ENCODE measurements at places on chromosomes 1 and 21. TPM values are rescaled to one million over a fixed set of nuclear protein-coding genes. Genes with fewer than 3 reads are reported as not detected.

DNA sequence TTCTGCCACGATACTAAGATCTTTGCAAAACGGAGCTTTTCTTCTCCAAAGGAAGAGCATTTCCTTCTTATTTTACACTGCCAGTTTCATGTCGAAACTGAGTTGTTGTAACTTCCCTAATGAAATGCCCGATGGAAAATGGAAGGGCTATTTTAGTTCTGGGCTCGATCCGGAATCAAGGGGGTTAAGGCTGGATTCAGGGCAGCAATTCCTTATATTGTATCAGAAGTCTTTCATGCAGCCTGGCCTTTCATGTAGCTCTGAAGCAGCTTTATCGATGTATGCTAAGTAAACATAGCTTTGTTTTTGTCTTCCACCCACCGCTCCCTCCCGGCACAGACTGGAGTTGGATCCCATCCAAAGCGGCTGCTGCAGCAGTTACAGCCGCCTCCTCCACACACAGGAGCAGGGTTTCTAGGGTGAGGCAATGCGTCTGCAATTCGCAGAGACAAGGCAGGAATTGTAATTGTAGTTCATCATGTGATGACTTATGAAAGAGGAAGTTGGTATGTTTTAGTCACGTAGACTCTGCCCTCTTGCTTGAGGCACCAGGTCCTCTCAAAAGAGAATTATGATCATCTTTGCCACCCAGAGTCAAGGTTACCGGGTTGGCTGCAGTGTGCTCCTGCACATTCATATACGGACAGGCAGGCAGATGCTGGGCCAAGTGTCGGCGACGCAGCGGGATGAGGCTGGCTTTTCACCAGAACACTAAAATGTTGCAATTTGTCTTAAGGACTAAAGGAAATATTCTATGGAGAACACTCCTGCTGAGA lies 2.6 kb upstream of the IRF2BP2 start:
- DNase-seq = peak; percentile 94

GRCh38 chr1:63812071-63812700 lies 38.4 kb downstream of the ROR1 start:
- DNase-seq = no peak

DNA sequence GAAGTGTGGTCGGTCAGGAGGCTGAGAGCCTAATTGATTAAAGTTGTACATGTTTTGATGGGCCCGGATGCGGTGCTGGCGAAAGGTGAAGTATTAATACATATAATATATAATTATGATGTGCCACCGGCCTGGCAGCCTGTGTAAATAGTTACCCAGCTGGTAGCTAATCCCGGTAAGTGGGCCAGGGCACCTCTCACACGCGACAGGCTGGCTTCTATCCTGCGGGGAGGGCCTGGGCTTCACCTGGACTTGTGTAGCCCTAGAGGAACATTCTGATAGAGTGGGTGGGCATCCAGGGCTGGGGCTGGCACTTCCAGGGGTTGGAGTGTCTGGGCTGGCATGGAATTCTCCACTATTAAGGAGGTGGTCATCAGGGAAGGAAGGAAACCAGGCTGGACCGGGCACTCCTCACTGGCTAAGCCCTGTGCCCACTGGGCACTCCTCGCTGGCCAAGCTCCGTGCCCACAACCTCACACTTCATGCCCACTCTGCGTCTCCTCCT lies 48.3 kb downstream of the IGSF21 start:
- DNase-seq = no peak

DNA sequence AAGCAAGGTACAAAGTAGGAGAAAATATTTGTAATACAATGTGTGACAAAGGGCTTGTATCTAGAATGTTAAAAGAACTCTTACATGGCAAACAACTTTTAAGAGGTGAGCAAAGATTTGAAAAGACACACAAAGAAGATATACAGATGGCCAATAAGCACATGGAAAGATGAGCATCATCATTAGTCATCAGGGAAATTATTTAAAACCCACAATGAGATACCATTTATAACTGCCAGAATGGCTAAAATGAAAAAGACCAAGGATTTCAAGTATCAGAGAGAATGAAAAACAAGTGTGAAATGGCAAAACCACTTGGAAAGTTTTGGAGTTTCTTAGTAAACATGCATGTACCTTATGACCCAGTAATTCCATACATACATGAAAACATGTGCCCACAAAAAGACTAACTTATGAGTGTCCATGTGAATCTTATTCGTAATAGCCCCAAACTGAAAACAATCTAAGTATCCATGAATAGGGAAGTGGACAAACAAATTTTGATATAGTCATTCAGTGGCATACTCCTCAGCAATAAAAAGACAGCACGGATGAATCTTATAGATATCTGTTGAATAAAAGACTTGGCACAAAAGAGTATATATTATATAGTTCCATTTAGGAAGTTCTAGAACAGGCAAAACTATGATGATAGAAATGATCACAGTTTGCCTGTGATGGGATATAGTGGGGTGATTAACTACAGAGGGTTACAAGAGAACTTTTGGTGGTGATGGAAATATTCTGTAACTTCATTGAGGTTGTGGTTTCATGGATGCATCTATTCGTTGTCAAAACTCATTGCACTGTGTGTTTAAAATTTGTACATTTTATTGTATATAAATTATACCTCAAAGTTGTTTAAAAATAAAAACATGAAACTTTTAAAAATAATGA lies 82.0 kb downstream of the DISP1 start:
- no peak for DNase-seq

DNA sequence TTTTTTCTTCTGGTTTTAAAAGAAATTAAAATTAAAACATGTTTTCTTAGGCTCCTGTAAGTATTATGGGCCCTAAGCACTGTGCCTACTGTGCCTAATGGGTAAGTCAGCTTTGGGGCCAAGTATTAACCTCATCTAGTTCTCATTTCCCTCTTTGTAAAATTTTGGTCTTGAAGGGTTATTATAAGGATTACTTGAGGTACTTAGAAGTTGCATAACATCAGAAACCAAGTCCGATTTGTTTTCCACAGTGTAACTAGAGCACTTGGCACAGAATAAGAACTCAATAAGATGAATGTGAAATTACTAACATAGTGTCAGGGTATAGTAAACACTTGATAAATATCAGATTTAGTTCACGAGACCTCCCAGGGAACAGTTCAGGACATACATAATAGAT lies 16.4 kb upstream of the OSBPL9 start:
- DNase-seq = no peak

DNA sequence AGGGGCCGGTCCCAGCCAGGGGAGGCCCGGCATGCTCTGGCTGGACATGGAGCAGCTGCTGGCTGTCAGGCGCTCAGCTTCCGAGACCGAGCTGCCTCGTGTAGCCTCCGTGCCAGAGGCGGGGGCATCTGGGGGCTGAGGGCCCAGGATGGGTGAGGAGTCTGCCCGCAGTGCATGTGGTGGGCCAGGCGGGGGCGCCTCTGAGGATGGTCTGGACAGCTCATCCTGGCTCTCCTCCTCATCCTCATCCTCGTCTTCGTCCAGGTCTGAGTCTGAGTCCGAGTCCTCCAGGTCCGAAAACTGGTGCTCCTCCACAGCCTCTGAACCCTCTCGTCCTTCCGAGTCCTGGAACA lies 28.9 kb upstream of the EDN2 start:
- DNase-seq = no peak

GRCh38 chr1:219432191-219432606 lies 180.7 kb downstream of the ZC3H11B start:
- no peak for DNase-seq

DNA sequence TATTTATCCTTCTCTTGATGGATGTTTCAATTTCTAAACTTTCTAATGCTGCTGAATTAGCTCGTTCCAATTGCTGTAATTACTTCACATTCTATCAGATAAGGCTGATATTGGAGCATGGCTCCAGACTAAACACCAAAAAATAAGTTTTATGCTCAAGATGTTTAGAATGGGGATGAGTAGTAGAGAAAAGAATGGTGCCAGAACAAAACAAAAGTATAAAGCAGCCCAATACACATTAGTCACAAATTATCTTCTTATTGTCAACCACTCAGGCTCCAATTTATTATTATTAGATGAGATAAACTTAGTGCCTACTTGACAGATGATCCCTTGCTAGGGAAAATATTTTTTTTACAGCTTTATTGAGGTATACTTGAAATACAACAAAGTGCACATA lies 21.8 kb downstream of the ATPAF1 start:
- no peak for DNase-seq

GRCh38 chr1:86687595-86687994 lies 16.8 kb upstream of the SH3GLB1 start:
- no peak for DNase-seq

DNA sequence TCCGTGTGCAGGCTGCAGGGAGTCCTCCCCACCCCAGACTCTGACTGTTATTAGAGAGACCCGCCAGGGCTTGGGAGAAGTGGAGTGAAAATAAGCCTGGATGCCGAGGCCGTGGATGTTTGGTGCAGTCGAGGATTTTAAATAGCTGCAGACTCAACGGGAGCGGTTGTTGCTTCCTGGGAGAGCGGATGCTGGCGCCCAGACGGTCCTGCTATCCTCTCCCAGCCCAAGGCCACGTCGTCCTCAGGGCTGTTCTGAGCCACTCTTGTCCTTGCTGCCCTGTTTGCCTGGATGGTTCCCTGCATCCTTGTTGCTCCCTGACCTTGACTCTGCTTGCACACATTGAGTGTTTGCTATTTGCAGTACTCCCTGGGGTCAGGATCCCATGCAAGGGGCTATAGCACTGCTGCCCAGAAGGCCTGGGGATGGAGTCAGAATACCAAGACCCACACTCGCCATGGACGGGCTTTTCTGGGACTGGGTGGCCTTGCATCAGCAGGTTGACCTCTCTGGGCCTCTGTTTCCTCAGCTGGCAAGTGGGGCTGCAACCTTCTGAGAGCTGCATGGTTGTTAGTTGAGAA lies 205.3 kb upstream of the C1orf174 start:
- DNase-seq = no peak

DNA sequence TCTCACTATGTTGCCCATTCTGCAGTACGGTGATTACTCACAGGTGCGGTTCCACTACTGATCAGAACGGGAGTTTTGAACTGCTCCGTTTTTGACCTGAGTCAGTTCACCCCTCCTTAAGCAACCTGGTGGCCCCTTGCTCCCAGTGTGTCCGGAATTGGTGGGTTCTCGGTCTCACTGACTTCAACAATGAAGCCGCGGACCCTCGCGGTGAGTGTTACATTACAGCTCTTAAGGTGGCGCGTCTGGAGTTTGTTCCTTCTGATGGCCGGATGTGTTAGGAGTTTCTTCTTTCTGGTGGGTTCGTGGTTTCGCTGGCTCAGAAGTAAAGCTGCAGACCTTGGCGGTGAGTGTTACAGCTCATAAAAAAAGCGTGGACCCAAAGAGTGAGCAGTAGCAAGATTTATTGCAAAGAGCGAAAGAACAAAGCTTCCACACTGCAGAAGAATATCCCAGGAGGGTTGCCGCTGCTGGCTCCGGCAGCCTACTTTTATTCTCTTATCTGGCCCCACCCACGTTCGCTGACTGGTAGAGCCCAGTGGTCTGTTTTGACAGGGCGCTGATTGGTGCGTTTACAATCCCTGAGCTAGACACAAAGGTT lies 17.6 kb upstream of the PARP1 start:
- no peak for DNase-seq

DNA sequence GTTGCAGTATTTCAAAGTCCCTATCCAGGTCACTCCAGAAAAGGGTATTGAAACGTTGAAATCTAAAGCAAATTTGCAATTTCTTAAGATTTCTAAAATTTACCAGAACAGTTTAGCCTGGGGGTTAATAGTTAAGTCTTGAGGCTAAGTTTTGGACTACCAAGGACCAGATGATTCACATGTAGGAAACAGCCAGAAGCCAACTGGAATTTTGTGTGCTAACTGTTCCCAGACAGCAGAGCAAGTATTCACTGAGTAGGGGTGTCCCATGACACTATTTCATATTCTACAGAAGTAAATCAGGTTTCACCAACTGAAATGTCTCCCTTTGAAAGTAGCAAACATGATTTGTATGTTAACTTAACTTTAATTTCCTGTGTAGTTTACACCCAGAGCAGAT lies 11.5 kb upstream of the C1orf105 start:
- no peak for DNase-seq

DNA sequence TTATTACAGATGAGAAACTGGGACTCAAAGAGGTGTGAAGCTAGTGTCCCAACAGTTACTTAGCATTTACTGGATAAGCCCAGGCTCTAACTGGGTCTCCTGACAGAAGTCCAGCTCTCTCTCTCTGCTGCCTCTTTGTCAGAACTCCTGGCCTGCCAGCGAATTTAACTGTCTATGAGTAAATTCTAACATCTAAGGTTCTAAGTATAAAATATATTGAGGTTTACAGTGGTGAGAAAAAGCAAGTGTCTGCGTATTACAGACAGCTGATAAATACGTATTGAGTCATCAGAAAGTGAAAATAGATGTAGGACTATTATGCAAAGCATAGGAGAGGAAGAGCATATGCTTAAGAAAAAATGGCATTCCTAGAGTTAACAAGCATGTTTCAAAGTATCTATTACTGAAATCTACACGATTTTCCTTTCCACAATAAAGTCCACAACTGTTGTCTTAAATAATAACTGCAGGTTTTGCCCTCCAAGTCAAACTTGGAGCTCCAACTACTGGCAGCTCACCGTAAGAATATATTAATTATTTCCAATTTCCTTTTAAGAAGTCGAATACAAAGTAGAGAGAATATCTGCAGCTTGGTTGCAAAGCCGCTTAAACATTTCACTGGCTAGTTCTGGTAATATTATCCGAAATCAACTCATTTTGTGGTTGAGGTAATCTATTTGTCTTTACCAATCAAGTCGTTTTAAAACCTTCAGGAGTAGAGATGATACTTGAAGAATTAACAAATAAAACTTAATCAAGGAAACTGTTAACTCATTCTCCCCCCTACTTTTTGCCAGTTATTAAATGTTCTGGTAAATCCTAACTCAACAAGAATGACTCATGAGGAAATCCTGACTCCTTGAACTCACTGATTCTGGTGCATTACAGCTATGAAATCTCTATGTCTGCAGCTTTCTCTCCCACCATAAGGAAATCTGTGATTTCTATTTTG lies 1.4 kb upstream of the RGS2 start:
- no peak for DNase-seq

- no peak for DNase-seq
Measured at GRCh38 chr1:23387494-23387893, 17.9 kb upstream of the ZNF436 start.

GRCh38 chr1:94955767-94956632 lies 29.1 kb upstream of the CNN3 start:
- DNase-seq = peak; percentile 71

CLCA1 gene
- not detected for total RNA-seq

TMPRSS15 gene
- total RNA-seq = not detected

ALX3 gene
- total RNA-seq = not detected

CDA gene
- total RNA-seq = 1.3 TPM

SH2D2A gene
- total RNA-seq = 0.30 TPM

COA7 gene
- total RNA-seq = 8.7 TPM

ST6GALNAC3 gene
- 9.3 TPM for total RNA-seq

C1orf50 gene
- total RNA-seq = 3.6 TPM

GNAT2 gene
- total RNA-seq = 0.59 TPM

Data from right atrium auricular region (tissue), 2 donors.